ENCODE measurements at places on chromosomes 7 and 10.

DNA sequence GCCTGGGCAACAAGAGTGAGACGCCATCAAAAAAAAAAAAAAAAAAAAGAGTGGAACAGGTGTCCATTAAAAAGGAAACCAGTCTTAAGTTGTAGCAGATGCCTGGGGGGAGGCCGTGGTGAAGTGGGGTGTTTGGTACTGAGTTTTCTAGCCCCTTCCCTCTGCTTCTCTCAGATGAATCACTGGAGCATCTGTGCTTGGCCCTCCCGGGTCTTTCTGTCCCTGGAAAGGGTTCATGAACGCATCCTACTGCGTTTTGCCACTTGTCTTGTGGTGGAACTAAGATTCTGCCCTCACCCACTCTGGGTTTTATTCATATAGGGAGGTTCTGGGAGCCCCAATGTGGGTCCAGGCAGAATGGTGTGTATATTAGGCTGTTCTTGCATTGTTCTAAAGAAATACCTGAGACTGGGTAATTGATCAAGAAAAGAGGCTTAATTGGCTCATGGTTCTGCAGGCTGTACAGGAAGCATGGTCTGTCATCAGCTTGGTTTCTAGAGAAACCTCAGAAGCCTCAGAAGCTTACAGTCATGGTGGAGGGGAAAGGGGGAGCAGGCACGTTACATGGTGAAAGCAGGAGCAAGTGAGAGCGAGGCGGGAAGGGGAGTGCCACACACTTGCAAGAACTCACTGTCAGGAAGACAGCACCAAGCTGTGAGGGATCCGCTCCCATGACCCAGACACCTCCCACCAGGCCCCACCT, 63.5 kb downstream of the CAMK1D start:
- no peak for DNase-seq

- no peak for DNase-seq
These were observed 10.3 kb downstream of the TACC2 start for GRCh38 chr10:121999301-121999700.

DNA sequence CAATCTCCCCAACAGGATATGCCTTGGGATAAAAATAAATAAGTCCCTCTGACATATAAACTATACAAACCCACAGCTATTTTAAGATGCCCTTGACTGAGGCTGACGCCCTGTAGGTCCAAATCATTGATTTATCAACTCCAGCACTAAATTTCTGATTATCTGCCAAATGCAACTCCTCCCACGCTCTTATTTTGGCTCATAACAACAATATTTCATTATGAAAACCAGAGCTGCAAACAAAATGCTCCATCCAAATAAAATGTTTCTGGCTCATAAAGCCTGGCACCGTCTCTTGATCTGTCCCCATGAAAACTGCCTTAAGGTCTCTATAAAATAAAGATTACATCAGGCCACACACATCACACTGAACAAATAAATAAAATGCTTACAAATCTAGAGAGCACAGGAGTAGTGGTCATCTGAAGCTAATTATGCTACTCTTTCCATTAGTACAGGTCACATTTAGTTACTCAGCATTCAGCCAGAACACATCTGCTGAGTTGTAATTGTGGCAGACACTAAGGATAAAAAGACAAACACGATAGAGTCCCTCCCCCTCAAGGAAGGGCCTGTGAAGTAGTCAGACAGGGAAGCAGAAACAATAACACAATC, 28.8 kb downstream of the CACUL1 start:
- DNase-seq: no peak

DNA sequence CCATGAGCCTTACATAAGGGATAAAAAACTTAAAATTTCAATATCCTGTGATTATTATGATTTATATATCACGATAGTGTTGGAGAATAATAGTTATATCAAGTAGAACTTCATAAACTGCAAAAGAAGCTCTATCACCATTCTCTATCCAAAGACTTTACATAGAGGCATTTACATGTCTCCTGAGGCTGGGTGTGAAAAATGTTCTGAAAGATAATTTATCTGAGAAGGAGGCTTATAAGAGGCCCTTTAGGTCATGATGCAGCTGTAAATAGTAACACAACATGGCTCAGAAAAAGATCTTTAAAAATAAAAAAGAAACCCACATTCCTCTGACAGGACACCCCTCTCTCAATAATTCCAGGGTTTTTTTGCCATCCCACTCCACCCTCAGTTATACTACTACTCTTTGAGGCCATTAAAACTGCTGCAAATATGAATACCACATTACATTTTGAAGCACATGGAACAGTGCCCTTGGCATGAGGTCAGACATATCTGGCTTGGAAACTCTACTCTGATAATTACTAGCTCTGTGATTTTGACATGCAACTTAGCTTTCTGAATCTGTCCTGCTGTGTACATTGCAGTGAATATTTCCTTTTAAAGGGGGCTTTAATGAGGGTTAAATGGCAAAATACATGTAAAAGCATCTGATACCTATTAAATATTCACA, 55.5 kb downstream of the SLC16A12 start:
- no peak for DNase-seq

- no peak for DNase-seq
These were observed 68.6 kb downstream of the APBB1IP start for GRCh38 chr10:26506736-26507135.

DNA sequence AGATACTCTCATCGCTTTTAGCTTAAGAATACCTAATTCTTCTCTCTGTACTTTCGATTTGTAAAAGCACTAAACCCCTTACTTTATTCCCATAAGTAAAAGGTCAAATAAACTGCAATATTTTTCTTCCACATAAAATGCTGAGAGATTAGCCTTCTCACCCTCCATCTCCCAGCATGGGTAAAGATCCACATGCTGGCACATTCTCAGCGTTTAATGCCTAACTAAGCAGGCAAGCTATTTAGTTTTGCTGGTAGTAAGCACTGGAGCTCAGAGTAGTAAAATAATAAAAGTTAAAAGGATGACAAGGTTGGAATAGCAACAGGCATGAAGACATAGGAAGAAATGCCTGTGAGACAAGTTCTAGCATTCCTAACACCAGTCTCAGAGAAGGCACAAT, 65.9 kb upstream of the NEBL start:
- no peak for DNase-seq

- no peak for DNase-seq
These were observed 15.7 kb downstream of the RBM33 start for GRCh38 chr7:155660059-155660757.

DNA sequence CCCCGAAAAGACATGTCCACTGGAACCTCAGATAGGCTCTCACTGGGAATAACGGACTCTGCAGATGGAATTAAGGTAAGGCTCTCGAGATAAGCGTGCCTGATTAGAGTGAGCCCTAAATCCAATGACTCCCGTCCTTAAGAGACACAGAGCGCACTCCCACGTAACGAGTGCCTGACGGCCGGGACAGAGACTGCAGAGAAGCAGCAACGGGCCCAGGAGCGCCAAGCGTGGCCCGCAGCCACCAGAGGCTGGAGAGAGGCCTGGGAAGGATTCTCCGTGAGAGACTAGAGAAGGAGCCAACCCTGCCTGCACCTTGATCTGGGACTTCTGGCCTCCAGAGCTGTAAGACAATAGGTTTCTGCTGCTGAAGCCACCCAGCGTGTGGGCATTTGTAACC, 20.0 kb upstream of the TNRC18 start:
- DNase-seq: no peak
